ENCODE measurements at places on chromosomes 5 and 9.

GRCh38 chr9:87609486-87609885 lies 111.8 kb downstream of the DAPK1 start:
- DNase-seq = no peak

DNA sequence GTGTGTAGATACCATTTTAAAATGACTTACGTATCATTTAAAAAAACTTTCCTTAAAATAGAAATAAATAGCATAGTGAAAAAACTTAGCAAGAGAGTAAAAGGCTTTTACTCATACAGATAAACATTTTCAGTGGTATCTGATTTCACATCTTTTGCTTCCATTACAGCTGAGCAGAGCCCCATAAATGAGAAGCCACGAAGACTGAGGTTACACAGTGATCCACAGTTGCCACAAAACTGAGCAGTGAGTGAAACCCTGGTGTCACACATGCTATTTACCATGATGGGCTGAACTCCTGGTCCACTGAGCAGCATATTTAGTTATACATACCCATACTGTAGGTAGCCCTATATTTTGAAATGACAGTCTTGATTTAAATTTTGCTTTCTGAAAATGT lies 401.2 kb downstream of the KIAA0825 start:
- DNase-seq = no peak

DNA sequence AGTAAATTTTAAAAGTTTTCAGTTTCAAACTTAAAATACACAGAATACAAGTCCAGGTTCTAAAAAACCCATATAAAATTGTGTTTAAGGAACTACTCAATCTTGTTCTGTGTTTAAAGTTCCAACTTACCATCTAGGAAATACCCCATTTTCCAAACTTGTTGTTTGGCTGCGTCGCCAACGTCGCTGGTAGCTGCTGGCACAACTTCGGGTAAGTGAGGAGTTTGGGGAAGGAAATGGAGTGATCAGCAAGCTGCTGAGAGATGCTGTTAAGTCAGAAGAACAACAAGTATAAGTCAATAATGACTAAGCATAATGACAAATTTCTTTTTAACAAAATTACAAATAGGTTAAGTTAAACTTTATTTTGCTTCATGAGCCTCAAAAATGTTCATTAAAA lies 71.3 kb upstream of the RAPGEF6 start:
- DNase-seq = no peak

DNA sequence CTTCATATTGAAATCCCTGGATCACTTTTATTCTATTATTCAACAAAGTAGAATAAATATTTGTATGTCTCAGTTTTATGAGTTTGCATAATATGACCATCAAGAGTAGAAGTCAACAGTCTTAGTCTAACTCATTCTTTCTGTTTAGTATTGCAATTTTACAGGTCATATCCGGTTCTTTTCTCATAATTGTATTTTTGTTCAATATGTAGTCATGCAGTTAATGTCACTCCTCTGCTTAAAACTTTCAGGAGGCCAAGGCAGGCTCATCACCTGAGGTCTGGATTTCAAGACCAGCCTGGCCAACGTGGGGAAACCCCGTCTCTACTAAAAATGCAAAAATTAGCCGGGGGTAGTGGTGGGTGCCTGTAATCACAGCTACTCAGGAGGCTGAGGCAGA lies 148.4 kb upstream of the TRPM3 start:
- no peak for DNase-seq

- DNase-seq = no peak
Measured at GRCh38 chr9:27514551-27514950, 9.5 kb upstream of the IFNK start.

GRCh38 chr9:111980398-111980797 lies 83.8 kb downstream of the UGCG start:
- no peak for DNase-seq

DNA sequence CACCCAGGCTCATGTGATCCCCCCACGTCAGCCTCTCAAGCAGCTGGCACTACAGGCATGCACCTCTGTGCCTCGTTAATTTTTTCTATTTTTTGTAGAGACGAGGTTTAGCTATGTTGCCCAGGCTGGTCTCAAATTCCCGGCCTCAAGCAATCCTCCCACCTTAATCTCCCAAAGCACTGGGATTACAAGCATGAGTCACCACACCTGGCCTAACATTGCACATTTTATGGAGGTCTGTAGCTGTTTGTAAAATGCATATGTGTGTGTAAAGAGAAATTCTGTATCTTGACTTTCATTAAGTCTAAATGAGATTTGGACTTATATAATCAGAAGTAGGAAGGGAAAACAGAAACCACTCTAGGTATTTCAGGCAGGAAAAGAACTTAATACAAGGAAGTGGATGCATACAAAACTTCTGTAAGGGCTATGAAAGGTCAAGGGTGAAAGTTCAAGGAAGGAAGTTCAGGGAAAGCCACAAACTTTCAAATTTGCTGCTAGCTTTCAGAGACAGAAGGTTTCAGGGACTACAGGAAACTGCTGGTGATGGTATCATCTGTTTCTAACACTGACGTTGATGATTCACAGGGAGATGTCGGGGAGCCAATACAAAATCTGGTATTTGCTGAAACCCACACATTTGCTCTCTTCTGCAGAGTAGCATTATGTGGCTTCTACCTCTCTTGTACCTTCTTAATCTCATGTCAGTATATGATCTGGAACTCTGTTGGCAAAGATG lies 209.4 kb downstream of the PIK3R1 start:
- no peak for DNase-seq

DNA sequence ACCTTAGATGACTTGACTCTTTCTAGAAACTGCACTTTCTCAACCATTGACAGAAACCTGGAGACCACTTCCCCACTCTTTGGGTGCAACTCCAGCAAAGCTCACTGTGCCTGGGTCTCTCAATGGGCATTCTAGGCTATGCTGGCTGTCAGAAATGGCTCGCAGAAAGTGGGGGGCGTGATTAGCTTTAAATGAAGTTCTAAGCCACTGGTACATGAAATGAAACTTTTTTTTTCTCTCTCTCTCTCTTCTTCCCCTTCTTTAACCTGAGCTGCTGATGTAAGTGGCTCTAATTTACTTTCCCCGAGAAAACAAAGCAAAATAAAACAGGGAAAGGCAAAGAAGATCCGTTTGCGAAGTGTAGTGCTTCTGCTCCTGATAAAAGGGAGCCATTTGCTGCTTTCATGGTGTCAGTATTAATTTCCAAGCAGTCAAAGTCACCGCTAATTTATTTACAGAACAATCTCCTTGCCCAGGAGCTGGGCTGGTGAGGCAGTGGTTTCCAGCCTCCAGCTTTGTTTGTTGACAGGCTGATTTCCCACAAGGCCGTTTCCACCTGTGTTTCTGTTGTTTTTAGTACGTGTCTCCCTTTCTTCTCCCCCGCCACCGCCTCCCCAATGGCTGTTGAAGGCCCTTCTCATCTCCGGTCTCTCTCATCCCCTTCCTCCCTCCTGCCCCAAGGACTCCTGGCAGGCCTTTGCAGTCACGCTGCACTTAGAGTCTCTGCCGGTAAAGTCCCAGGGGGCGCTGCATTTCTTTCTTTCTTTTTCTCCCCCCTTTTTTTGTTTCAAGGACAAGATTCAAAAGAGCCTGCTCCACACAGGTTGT lies 422.9 kb downstream of the EBF1 start:
- DNase-seq = no peak

DNA sequence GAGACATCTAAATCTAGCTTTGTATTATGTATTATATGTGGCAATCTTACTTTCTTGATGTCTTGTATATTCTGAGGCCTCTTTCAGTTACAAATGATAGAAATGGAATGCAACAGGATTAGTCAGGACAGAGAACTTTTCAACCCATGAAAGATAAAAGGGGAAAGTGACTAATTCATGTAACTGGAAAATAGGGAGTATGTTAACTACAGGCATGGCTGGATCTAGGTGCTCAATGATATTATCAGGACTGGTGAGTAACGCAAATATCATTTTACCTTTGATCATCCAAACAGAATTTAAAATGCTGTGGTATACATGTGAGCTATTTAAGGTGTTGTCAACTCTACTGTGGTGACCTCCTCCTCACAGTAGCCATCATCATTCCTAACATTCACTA lies 215.7 kb upstream of the GLRA1 start:
- DNase-seq = no peak

GRCh38 chr9:87657190-87657589 lies 68.7 kb upstream of the CTSL start:
- no peak for DNase-seq

All from stimulated activated CD8-positive, alpha-beta memory T cell treated with anti-CD3 and anti-CD28 coated beads, Interleukin-7, amount 100 ng/mL, for 4 hours (primary cell).